ENCODE measurements at places on chromosomes 1 and 21. TPM values are rescaled to one million over a fixed set of nuclear protein-coding genes. Genes with fewer than 3 reads are reported as not detected.

GRCh38 chr1:41918450-41919043 is at the start of gene HIVEP3:
Gene HIVEP3, minus strand, starts transcription at chr1:41918922.
- peak within 1 kb of the TSS; percentile 96 for H3K27ac ChIP-seq
- peaks cover 61% of the 10 kb centered on the region for H3K4me1 ChIP-seq
- no peaks in the 10 kb centered on the region for H3K27me3 ChIP-seq
- H3K36me3 ChIP-seq: no peaks in the 10 kb centered on the region

GRCh38 chr1:99004254-99004860 is 304 bp downstream of the PLPPR5 start:
- peaks cover 4% of the 10 kb centered on the region for H3K4me1 ChIP-seq
- peak overlapping the region; percentile 57 for H3K4me3 ChIP-seq
- H3K36me3 ChIP-seq: no peaks in the 10 kb centered on the region
- peak; percentile 69 for DNase-seq
- peaks cover 66% of the 10 kb centered on the region for H3K27me3 ChIP-seq

ARHGEF2 gene
- total RNA-seq: 189 TPM

- H3K36me3 ChIP-seq: peaks cover 15% of the 10 kb centered on the region
- DNase-seq: peak; percentile 72
- peak overlapping the region; percentile 84 for H3K27ac ChIP-seq
- peak overlapping the region; percentile 86 for H3K4me3 ChIP-seq
- peaks cover 54% of the 10 kb centered on the region for H3K4me1 ChIP-seq
Measured at GRCh38 chr1:212700892-212701819, 1.5 kb upstream of the BATF3 start.

GRCh38 chr21:43643193-43643592 is 16.1 kb downstream of the HSF2BP start:
- H3K27me3 ChIP-seq: peaks cover 3% of the 10 kb centered on the region
- H3K36me3 ChIP-seq: no peaks in the 10 kb centered on the region
- DNase-seq: no peak
- H3K27ac ChIP-seq: no peak overlapping the region

DNA sequence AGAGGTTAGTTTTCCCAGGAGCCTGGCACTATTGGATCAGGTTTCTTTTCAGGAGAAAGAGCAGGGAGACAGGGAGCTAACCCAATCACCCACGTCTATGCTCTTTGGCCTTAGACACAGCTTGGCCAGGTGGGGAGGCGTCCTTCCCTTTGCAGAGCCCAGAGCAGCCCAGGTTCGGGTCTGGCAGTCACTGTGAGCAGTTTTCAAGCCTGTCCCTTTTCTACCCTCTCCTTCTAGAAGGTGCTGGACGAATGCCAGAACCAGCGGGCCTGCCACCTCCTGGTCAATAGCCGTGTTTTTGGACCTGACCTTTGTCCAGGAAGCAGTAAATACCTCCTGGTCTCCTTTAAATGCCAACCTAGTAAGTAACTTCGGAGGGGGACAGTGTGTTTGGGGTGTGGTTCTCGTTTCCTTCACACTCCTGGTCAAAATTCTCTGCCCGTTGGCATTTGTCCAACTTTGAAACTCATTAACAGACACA is 44.9 kb downstream of the EVA1C start:
- no peak overlapping the region for H3K4me3 ChIP-seq
- no peaks in the 10 kb centered on the region for H3K27me3 ChIP-seq
- no peak for DNase-seq
- H3K27ac ChIP-seq: no peak overlapping the region
- H3K4me1 ChIP-seq: no peaks in the 10 kb centered on the region

DNA sequence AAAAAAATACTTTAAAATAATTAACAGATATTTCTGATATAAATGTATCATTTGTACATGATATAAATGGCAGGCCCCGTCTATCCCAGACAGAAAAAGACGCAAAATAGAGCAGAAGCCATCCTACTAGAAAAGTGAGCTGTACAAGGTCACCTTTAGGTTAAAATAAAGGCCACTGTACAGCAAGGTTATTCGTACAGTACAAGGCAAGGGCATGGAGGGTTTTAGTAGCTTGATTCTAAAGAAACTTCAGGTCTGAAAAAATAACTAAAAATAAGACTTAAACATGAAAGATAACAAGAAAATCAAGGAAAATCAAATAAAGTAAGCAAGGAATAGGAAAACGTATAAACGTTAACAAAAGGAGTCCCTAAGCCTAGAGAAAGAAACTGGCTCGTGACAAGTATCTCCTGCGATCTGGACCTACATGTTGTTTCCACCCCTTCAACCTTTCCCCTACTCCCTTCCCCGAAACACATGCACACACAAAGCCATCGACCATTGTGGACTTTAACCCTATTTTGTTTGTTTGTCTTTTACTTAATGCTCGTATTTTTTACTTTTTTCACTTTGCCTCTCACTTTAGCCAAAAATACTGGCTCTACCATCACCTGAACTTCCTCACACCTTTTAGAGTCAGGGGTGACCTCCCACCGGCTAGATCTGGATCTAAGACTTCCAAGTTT is 26.5 kb upstream of the SLC30A10 start:
- DNase-seq: no peak
- H3K36me3 ChIP-seq: no peaks in the 10 kb centered on the region
- no peaks in the 10 kb centered on the region for H3K4me1 ChIP-seq
- H3K4me3 ChIP-seq: no peak overlapping the region
- no peak overlapping the region for H3K27ac ChIP-seq
- H3K27me3 ChIP-seq: peaks cover 7% of the 10 kb centered on the region

DNA sequence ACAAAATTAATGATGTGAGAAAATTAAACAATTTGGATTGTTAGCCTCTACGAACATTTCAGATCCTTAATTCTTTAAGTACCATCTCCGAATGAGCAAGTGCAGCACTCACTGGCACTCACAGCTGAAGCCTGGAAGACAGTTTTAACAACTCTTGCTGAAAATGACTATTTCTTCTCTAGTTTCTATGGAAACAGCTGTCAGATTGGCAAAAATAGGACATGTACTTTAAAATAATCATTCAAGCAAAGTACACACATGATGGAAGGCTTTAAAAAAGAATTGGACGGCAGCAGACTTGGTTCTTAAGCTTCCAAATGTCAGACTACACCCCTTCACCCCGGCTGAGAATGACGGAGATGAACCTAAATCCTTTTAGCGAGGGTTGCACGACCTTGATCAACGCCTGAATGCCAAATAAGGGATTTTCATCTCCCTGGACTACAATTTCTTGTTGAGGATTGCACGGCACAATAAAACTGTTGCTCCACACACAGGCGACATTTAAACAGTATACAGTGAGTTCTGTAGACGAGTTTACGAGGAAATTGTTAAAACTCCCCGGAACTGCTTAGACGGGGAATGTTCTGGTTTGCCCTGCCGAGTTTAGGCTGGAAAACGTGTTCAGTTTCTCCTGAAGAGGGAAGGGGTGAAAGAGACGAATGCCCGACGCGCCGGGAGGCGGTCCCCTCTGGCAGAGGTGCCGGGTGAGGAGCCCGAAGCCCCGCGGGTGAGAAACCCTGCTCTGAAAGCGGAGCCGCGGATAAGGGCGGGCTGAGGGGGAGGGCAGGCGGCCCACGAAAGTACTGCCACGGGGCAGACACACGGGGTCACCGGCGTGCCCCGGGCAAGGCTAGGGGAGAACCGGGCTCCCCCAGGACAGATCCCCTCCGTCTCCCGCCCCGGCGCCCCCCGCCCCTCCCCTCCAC is 671 bp downstream of the OMA1 start:
- peak; percentile 93 for DNase-seq
- H3K4me1 ChIP-seq: peaks cover 22% of the 10 kb centered on the region
- peaks cover 12% of the 10 kb centered on the region for H3K27me3 ChIP-seq
- peak overlapping the region; percentile 90 for H3K27ac ChIP-seq
- H3K4me3 ChIP-seq: peak overlapping the region; percentile 90

DNA sequence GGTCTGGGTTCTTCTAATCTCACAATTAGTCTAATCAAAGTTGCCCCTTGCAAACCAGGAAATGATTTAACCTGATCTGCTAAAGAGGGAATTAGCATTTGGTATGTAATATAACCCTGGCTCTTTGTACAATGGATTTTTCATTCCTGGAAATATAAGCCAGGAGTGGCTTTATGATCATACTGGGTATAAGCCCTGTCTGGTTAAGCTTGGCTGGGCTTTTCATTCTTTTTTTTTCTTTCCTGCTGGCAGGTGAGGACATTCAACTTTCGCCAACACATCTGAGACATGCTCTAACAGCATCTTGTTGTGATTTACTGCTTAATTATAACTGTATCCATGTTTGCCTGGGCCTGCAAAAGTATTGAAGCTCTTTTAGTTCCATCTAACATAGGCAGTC is 20.4 kb upstream of the SDE2 start:
- H3K4me1 ChIP-seq: no peaks in the 10 kb centered on the region
- no peaks in the 10 kb centered on the region for H3K36me3 ChIP-seq
- DNase-seq: no peak
- peaks cover 6% of the 10 kb centered on the region for H3K27me3 ChIP-seq
- H3K4me3 ChIP-seq: no peak overlapping the region

DNA sequence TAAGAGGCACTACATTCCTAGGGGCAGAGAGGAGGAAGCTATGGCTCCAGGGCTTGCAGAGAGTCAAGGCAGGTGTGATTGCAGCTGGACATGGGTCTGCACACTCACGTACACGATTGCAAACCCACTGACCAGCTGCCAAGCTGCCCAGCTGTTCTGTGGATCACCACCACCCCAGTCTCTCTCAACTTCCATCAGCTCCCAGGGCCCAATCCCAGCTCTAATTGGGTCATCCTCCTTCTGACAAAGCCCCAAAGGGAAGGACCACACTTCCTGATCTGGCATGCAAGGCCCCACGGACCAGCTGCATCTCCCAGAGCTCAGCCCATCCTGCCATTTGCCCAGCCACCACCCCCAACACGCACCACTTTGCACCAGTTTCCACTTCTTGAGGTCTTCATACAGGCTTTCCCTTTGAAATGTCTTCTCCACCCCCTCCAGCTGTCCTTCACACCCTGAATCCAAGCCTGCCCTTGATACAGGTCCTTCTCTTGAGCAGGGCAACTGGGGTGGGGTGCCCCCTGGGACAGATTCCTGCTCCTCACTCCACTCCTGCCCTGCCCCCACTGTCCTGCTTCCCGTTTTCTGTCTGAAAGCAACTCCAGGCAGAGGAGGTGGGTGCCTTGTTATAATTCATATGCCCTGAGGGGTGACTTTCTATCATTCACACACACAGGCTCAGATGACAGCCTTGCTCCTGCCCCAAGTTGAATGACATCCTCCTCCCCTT is 179.4 kb upstream of the EDN2 start:
- peak; percentile 63 for DNase-seq
- H3K4me3 ChIP-seq: peak overlapping the region; percentile 64
- peak overlapping the region; percentile 87 for H3K27ac ChIP-seq
- peaks cover 65% of the 10 kb centered on the region for H3K4me1 ChIP-seq

DNA sequence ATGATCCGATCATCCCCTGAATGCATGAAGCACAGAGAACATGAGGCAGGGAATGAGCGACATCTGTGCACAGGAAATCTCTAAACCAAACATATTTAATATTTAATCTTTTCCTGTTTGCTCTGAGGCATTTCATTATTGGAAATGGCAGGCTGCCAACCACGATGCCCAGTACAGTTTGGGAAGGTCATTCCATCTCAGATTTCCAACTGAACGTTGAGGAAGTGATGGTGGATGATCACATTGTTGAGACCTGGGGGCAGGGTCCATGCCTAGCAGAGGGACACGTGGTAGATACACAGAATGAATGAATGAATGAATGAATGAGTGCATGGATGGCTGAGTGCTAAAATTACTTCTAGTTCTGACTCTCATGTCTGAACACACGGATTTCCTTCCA is 15.9 kb upstream of the FASLG start:
- peak overlapping the region; percentile 46 for H3K27ac ChIP-seq
- peaks cover 93% of the 10 kb centered on the region for H3K4me1 ChIP-seq
- H3K36me3 ChIP-seq: no peaks in the 10 kb centered on the region
- no peak for DNase-seq
- peaks cover 4% of the 10 kb centered on the region for H3K27me3 ChIP-seq

CD1D gene
- not detected for total RNA-seq

- no peaks in the 10 kb centered on the region for H3K27me3 ChIP-seq
- no peak overlapping the region for H3K4me3 ChIP-seq
- DNase-seq: peak; percentile 38
- H3K27ac ChIP-seq: no peak overlapping the region
Measured at GRCh38 chr1:216425577-216425976, 2.3 kb upstream of the USH2A start.

PAPPA2 gene
- 0.02 TPM for total RNA-seq

GRCh38 chr1:50978144-50978851 is 8.3 kb downstream of the CDKN2C start:
- H3K27me3 ChIP-seq: peaks cover 44% of the 10 kb centered on the region
- DNase-seq: peak; percentile 76
- peaks cover 24% of the 10 kb centered on the region for H3K36me3 ChIP-seq
- H3K4me1 ChIP-seq: peaks cover 21% of the 10 kb centered on the region
- H3K4me3 ChIP-seq: peak overlapping the region; percentile 80

All from activated CD4-positive, alpha-beta T cell treated with anti-CD3 and anti-CD28 coated beads, Interleukin-2, amount 10 ng/mL, durations not matched to agents 24 days and 14 days (primary cell).